ENCODE measurements at places on chromosomes 2 and 18.

DNA sequence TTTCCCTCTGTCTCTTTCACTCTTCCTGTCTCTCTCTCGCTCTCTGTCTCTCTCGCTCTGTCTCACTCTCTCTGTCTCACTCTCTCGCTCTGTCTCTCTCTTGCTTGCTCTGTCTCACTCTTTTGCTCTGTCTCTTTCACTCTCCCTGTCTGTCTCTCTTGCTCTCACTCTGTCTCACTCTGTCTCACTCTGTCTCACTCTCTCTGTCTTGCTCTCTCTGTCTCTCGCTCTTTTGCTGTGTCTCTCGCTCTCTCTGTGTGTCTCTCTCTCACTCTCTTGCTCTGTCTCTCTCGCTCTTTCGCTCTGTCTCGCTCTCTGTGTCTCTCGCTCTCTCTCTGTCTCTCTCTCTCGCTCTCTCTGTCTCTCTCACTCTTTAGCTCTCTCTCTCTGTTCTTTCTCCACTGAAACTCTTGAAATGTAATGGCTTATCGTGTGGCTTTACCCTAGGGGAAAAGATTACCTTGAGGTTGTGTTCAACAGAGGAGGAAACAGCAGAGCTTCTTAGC lies 22.9 kb downstream of the INPP1 start:
- DNase-seq, result no peak
- H3K27ac ChIP-seq, result no peak overlapping the region
- H3K4me3 ChIP-seq, result no peak overlapping the region
- H3K27me3 ChIP-seq, result no peaks in the 10 kb centered on the region
- H3K36me3 ChIP-seq, result no peaks in the 10 kb centered on the region

DNA sequence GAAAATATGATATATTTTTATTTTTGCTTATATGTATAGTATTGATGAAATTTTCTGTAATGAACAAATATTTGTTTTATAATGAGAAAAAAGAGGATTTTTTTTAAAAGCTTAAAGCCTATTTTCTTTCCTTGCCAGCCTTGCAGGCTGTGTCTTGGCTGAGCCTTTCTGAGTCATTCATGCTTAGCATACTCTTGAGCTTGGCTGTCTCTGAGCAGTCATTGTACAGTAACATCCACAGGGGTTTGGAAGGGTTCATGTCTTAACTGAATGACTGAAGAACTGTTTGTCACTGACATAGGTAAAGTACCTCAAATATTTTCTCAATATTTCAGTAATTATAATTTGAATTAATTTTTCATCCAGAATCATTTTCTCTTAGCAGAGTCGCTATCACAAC lies 49.3 kb downstream of the GPR39 start:
- no peaks in the 10 kb centered on the region for H3K4me1 ChIP-seq
- H3K36me3 ChIP-seq, result no peaks in the 10 kb centered on the region
- no peak overlapping the region for H3K27ac ChIP-seq
- H3K27me3 ChIP-seq, result no peaks in the 10 kb centered on the region
- DNase-seq, result no peak
- no peak overlapping the region for H3K4me3 ChIP-seq

GRCh38 chr2:239377591-239377990 lies 23.2 kb downstream of the HDAC4 start:
- no peak for DNase-seq
- no peak overlapping the region for H3K27ac ChIP-seq
- H3K27me3 ChIP-seq, result no peaks in the 10 kb centered on the region
- H3K36me3 ChIP-seq, result peaks cover 20% of the 10 kb centered on the region

- no peaks in the 10 kb centered on the region for H3K27me3 ChIP-seq
- H3K4me1 ChIP-seq, result peaks cover 21% of the 10 kb centered on the region
- H3K27ac ChIP-seq, result no peak overlapping the region
- no peak overlapping the region for H3K4me3 ChIP-seq
Observed at GRCh38 chr2:18752022-18752493, 162.7 kb upstream of the NT5C1B start.

- no peaks in the 10 kb centered on the region for H3K27me3 ChIP-seq
- 0 out of 2 replicates have a peak, but pooled peaks cover 3% of the 10 kb centered on the region for H3K4me1 ChIP-seq
- peaks cover 16% of the 10 kb centered on the region for H3K36me3 ChIP-seq
- H3K27ac ChIP-seq, result no peak overlapping the region
- no peak overlapping the region for H3K4me3 ChIP-seq
Observed at GRCh38 chr2:3387011-3387410, 7.5 kb downstream of the TRAPPC12 start.

Data from HepG2 (cell line).